ENCODE measurements at places on chromosomes 4 and X. TPM values are rescaled to one million over a fixed set of nuclear protein-coding genes. Genes with fewer than 3 reads are reported as not detected.

The CT45A2 gene
- total RNA-seq = not detected

The CXCL11 gene
- 0.19 TPM for total RNA-seq

The FANCB gene
- 1.3 TPM for total RNA-seq

The PRDM8 gene
- total RNA-seq = 0.41 TPM

The HSFX2 gene
- 1.1 TPM for total RNA-seq

The TMEM154 gene
- total RNA-seq = 1.5 TPM

The TSPAN6 gene
- total RNA-seq = 63.0 TPM

GRCh38 chr4:152640058-152640921 lies 39.5 kb downstream of the TMEM154 start:
- DNase-seq = no peak

DNA sequence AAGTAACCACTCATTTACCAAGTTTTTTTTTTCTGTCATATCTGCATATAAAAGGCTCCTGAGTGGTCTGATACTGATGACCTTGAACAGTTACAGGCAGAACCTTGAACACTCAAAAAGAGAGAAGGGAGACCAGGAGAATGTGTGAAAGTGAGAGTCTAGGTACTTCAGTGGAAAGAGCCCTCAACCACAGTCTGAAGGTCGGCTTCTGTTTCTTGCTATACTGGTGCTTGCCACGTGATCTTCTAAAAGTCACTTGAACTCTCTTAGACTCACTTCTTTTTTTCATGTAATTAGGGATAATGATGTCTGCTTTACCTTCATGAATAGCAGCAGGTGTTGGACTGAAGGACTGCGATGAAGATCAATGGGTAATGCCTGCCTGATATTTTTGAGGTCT lies 22.8 kb downstream of the GABRB1 start:
- no peak for DNase-seq

DNA sequence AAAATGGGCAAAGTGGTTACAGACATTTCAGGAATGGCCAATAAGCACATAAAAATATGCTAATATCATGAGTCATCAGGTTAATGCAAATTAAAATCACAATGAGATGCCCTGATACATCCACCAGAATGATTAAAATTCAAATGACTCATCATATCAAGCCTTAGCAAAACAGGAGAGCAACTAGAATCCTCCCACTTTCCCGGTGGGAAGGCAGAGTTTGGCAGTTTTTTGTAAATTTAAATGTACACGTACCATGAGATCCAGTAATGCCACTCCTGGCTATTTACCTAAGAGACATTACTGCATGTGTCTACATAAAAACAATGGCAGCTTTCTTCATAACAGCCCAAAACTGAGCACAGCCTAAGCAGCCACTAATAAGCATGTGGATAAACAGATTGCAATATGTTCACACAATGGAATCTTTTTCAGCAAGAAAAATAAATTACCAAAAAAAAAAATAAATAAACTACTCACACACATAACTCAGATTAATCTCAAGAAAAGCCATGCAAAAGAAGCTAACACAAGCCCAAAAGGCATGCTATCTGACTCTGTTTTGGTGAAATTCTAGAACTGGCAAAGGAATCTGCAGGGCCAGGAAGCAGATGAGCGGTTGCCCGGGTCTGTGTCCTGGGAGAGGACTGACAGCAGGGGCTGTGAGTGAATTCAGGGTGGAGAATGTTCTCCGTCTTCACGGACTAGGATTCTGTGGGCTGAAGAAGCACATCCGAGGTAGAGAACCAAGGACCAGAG lies 48.8 kb downstream of the AFAP1 start:
- DNase-seq = no peak

DNA sequence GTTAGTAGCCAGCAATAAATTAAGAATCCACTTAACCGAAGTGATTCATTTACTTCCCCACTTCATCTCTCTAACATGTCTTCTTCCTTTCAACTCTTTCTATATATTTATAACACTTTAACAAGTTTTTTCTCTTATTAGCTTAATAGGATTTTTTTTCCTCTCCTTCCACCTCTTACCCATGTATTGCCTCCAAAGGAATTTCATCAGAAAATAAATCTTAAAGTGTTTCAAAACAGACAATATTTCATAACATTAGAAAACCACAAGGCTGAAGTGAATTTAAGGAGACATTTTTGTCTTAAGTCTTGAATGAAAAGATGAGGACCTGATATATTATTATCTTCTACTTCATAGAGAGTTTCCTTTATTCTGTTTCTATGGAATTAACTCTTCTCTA lies 101.5 kb downstream of the PDGFC start:
- no peak for DNase-seq

GRCh38 chr4:150694438-150694837 lies 112.5 kb downstream of the MAB21L2 start:
- no peak for DNase-seq

DNA sequence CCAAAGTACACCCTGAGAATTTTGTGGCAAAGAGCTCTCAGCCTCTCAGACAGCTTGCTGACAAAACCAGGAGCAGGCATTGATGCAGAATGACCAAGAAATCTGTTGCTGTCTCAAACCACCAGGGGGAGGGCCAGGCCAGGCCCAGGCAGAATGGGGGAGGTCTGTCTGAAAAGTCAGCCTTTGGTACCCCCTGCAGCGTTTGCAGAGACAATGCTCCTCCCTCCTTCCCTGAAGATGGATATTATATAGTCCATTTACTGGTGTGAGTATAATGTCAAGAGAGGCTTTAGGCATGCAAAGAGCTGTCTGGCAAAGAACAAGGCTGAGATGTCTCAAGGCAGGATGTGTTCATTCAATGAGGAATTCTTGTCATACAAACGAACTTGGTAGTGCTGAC lies 52.9 kb upstream of the TRPC5OS start:
- DNase-seq = no peak

DNA sequence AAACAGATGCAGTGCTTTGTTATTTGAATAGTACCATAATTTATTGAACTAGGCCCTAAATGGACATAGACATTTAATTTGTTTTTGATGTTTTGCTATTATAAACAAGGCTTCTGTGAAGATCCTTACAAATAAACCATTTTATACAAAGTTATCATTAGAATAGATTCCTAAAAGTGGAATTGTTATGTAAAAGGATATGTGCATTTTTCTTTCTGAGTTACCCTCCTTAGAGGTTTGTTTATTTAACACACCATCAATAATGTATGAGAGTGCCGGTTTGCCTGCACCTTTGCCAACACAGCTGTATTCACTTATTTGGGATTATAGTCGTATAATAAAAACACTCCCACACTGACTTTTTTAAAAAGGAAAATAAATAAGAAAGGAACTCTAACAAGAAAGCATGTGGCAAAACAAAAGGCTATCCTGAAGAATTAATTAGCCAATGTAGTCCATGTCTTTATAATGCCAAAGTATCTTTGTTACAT lies 84.8 kb downstream of the PAK3 start:
- no peak for DNase-seq

DNA sequence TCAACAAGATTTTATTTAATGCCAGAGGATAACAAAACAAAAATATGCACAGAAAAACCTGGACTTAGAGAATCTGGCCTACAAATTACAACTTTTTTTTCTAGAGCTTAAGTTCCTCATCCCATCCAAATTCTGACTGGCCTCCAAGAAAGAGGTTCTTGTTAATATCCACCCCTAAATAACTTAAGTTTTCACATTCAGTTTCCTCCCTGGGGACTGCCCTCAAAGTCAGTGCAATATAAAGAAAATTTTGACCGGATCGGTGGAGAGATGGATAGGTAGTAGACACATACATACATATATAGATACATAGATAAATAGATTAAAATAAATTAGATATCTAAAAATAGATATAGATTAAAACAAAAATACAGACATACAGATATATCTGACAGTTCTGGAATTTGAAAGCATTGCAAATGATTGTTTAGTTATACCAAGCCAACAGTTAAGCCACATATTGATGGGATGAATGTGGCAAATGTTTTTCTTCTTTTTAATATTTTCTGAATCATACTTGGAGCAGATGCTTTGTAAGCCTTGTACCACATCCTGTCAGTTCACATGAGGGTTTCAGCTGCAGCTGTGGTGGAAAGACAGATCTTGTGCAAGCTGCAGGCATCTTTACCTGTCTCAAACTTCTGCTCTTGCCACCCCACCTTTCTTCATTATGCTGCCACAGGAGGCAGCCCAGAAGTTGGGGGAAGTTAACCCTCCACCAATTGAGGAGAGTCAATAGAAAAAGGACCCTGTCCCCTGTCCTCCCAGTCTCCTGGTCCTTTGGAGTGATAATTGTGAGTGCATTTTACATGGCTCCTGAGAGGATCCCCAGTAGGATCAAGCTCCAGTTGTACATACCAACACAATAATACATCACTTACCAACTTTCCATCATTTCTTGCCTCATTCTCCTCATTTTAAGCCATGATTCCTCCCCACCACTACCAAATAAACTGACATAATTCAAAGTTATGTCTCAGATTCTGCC lies 58.5 kb upstream of the PRDM8 start:
- peak; percentile 16 for DNase-seq

GRCh38 chrX:155056877-155057792 lies 13.8 kb downstream of the CMC4 start:
- peak; percentile 60 for DNase-seq

GRCh38 chr4:87783781-87784180 lies 15.6 kb upstream of the IBSP start:
- DNase-seq = no peak
